Stimulated activated CD4-positive, alpha-beta T cell treated with anti-CD3 and anti-CD28 coated beads, Interleukin-1b, Interleukin-23, amount 100 ng/mL, for 1 hour (primary cell): ENCODE measurements at places on chromosomes 4 and X.
A peak's percentile ranks its signal among the peaks of the same experiment; 100 is the strongest.

GRCh38 chrX:153443476-153444332, 2.2 kb downstream of the TREX2 start:
- DNase-seq: no peak

- no peak for DNase-seq
Observed at GRCh38 chr4:8411351-8412180, 29.0 kb downstream of the ACOX3 start.

GRCh38 chrX:21151051-21151450, 223.2 kb upstream of the CNKSR2 start:
- DNase-seq: no peak

GRCh38 chrX:122026665-122027064, 979.3 kb downstream of the GLUD2 start:
- no peak for DNase-seq

GRCh38 chrX:131287560-131288179, 1.4 kb downstream of the IGSF1 start:
- DNase-seq: no peak

DNA sequence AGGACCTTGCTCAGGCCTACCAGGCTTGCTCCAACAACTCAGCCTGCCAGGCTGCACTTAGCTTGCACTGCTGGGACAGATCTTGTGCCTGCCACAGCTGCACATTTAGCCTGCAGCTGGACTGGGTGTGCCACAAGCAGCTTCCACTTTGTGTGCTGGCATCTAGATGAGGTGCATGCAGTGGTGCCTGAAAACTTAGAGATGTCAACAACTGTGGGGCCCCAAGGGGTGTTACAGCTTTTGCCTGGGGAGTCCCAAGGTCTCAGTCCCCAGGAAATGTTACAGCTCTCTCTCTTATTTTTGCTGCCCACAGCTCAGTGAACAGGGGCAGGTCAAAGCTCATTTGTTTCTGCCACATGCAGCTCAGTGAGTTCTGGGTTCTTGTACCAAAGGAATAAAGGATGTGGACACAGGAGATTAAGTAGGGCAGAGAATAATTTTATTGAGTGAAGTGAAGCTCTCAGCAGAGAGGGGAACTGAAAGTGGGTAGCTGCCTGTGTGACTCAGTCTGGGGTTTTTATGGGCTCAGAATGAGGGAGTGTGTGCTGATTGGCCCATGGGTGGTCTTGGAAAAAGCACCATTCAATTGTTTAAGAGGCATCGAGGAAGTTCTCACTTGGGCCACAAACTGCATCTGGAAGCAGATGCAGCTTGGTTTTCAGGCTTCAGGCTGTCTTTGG, 828.3 kb downstream of the TECRL start:
- DNase-seq: no peak

- DNase-seq: no peak
Observed at GRCh38 chrX:19735244-19735643, 152.2 kb downstream of the SH3KBP1 start.

- no peak for DNase-seq
Observed at GRCh38 chr4:109434007-109434971, 674 bp downstream of the SEC24B start.

DNA sequence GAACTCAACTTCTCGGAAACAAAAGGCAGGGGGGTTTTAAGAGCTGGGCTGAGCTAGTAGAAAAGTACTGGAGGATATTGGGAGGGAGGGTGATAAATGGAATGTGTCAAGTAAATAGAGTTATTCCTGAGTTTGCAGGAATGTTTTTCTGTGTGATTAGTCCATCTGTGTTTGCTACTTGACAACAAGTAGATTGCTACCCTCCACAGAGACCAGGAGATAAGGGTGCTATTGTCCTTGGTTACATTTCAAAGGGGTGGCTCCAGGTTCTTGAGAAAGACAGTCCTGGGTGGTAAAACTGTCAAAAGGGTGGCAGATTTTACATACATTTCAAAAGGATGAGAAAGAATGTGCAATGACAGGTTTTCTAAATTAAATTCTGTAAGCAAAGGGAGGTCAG, 181.2 kb upstream of the PPP3CA start:
- no peak for DNase-seq

- DNase-seq: no peak
Observed at GRCh38 chr4:72094059-72094797, 62.4 kb downstream of the NPFFR2 start.

GRCh38 chrX:115348446-115349225, 59.1 kb downstream of the LUZP4 start:
- DNase-seq: no peak

GRCh38 chr4:58191109-58191508, 1080.9 kb upstream of the IGFBP7 start:
- DNase-seq: no peak

GRCh38 chr4:44961001-44961755, 234.8 kb upstream of the GNPDA2 start:
- DNase-seq: no peak

DNA sequence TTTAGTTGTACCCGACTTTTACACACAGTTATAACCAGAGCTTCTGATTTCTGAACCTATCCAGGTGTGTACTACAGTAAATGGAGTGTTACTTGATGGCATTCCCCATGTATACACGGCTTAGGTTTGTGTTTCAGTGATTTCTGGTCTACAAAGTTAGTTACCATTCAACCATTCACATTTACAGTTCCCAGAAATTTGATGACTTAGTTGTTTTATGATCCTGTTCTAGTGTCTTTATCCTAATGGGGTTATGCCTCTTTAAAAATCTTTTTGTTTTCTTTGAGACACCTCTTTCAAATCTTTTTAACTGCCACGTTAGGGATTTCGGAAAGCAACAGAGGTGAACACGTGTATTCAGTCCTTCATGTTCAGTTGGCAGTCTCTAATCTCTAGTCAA, 23.4 kb downstream of the CPEB2 start:
- DNase-seq: no peak

GRCh38 chr4:72767618-72768302, 198.7 kb upstream of the ADAMTS3 start:
- no peak for DNase-seq

- no peak for DNase-seq
Observed at GRCh38 chr4:139704915-139705485, 39.4 kb downstream of the MGST2 start.

DNA sequence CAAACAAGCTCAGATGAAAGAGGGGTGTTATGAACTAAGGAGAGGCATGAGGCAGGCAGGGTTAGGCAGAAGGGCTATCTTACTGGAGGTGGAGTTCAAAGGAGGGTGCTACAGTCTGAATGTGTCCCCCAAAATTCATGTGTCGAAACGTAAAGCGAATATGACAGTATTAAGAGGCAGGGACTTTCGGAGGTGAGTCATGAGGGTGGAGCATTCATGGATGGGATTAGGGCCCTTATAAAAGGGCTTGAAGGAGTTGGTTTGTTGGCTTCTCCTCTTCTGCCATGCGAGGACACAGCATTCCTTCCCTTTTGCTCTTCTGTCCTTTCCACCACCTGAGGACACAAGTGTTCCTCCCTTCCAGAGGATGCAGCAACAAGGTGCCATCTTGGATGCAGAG, 22.9 kb downstream of the APLN start:
- no peak for DNase-seq

DNA sequence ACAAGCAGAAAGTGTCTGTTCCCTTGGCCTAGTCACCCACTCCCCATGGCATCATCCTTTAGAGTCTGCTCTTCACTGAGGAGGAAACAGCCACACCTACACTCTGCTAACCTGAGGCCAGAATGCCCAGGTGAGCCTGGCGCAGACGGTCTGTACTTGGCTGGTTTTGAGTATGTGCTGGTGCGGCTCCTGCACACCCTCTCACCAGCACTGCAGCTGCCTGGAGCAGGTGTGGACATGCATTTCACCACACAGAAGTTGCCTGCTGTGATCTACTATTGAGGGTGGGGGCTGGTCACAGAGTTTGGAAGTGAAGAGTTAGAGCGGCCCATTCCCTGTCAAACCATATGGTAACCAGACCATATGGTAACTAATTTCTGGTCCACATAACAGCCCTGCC, 39.5 kb downstream of the KANTR start:
- DNase-seq: no peak

- DNase-seq: no peak
Observed at GRCh38 chrX:78104447-78105176, 564 bp downstream of the PGK1 start.

DNA sequence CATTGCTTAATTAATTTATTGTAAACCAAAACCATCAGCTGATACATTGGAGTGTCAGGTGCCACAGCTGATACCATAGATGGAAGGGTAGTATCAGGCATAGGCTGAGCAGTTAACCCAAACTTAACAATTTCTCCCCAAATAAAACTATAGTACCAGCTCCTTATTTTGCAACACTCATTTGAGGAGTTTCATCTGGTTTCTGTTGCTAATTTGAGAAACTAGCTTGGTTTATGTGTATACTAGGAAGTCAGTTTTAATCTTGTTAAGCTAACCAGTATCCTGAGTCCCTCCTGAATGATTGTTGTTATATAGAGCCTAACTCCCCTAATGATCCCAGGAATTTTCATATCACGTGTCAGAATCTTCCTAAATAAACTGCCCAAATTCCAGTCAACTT, 12.7 kb downstream of the DCAF16 start:
- DNase-seq: no peak

- no peak for DNase-seq
Observed at GRCh38 chrX:133586443-133586842, 171.2 kb upstream of the GPC4 start.

DNA sequence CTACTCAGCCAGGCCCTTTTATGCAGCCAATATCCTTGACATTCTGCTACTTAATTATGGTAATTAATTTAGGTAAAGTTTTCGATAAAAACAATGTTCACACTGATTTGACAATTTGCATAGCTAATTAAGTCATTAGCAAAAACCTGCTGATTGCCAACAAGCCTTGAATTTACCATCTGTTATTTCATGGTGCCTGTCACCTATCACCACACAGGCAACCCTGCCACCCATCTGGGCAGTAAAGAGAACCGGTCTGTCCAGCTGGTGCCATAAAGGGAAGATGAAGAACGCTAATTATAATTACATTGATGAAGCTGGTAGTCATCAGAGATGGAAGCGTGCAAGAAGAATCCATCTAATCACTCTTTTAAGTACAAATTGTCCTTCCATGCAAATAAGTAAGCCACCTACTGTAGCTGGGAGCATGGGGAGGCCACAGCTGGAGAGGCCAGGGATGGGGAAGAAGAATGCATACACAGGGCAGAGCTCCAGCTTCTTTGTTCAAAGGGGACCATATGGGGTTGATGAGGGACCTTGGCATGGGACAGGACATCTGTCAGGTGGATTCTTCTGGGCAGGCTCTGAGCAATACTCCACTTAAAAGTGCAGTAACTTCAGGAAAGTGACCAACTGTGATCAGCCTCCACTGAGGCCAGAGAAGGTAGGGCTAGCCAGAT, 277.3 kb upstream of the TAPT1 start:
- DNase-seq: no peak

GRCh38 chr4:81913427-81913879, 441.7 kb upstream of the RASGEF1B start:
- DNase-seq: peak; percentile 33
